ENCODE measurements at places on chromosomes 5 and 9.

GRCh38 chr5:130992095-130992494 is 173.0 kb downstream of the HINT1 start:
- DNase-seq: no peak

DNA sequence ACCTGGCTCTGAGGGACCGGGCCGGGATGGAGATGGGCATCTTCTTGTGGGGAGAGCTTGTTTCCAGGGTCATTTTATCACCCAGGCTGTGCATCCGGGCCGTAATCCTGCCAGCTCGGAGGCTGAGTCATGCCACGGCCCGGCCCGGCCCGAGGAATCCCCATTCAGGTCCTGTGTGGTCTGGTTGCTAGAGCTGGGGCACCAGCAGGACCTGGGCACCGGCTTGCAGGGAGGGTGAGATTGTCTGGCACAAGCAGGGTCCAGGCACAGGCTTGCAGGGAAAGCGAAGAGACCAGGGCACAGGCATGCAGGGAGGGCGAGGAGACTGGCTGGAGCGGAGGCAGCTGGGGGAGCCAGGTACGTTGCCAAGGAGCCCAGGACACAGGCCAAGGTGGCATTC is 106.8 kb downstream of the RXRA start:
- DNase-seq: no peak

DNA sequence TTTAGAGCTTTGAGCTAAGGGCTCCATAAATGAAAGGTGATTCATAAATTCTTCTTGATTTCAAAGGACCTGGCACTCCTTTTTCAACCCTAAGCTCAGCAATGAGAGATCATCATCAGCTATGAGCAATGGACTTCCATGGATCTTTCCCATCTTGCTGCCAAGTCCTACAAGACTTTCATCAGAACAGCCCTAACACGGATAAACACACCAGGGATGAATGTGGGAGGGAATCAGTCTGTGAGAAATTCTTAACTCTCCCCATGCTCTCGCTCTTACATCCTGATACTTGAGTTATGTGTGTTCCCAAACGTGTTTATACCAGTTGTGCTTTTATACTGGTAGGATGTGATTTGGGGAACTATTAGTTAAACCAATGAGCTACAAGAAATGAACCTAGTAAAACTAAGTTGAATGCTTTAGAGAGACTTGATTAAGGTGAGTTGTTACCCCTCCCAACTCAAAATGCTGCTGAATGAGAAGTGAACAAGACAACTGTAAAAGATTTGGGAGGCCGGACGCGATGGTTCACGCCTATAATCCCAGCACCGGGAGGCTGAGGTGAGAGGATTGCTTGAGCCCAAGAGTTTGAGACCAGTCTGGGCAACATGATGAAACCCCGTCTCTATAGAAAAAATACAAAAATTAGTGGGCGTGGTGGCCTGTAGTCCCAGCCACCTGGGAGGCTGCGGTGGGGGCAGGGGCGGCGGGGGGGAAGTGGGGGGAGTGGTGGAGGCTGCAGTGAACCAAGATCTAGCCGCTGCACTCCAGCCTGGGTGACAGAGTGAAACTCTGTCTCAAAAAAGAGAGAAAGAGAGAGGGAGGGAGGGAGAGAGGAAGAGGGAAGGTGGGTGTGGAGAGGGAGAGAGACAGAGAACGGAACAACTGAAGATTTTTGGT is 5.2 kb upstream of the RPL26L1 start:
- DNase-seq: no peak

DNA sequence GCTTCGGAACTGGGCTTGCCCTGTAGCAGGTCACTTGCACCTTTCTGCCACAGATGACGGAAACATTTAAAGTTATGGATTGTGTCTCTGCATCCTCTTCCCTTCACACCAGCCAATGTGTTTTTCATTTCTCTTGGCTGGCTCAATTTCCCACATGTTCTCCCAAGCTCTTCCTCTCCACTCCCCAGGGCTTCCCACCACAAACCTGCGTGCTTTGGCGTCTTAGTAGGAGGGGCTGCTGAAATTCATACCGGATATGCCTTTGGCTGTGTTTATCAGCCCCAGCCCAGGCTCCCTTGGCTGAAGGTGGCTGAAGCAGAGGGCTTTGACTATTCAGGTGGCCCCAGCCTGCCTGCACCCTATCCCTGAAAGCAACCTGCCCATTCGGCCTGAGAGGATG is 32.1 kb downstream of the ADRB2 start:
- DNase-seq: no peak

DNA sequence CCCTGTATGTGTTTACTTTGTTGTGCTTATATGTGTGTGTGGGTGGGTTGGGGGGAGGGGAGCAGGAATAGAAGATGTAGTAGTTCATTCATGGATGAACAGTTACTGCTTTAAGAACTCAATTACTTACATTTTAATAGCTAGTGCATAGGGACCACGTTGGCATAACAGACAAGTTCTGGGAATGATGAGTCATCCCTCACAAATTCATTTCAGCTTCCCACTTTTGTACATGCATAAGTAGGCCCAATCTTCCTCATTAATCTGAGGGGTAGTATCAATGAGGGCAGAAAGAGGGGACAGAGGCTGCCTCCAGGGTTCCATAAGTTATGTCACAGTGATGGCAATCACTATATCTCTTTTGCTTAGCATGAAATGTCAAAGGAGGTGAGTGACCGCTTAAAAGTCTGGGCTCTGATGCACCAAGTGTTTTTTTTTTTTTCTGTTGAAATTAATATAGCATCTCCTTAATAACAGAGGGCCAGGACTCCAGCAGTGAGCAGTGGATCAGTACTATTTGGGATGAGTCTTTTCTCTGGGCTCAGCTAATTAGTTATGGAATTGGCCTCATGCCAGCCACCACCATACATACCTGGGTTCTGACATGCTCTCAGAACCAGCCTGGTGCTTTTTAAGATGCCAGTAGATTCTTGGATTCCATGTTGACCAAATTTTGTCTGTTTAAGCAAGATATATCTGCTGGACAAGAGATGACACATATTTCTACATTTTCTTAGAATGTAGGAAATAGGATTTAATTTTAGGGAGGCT is 37.1 kb downstream of the PRDM6 start:
- DNase-seq: no peak

GRCh38 chr5:111676926-111677415 is 80.0 kb downstream of the NREP start:
- no peak for DNase-seq

DNA sequence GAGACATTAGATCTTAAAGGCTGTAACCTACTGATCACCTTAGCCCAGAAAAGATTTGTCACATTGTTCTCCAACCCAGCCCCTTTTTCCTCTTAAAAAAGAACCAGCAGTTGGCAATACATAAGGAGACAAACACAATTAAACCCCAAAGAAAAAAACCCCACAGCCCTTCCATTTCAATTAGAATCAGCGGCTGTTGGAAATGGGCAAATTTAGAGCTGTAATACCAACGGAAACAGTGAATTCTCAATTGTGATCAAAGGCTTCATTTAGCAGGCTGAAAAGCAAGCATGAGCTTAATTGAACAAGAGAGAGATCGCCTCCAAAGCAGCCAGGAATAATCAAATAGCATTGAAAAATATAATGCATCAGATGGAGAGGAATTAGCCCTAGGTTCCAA is 153.6 kb downstream of the FAM114A2 start:
- no peak for DNase-seq

- no peak for DNase-seq
Measured at GRCh38 chr5:63262185-63262981, 683.8 kb downstream of the LRRC70 start.

DNA sequence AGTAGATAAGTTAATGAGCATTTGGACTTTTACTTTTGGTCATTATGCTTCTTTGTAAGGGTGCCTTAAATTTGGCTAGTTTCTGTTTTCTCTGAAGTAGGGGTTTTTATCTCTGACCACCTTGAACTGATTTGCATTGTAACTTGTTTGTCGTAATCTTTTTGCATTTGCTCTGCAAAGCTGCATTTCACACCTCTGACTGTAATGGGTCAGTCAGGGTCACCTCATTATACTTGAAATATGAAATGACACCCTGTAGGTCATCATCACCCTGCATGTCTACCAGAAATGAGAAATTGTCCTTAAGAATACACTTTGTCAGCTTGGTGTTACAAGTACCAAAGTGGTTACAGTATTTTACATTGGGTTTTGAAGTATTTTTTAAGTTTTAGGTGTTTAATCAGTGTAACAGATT is 74.0 kb downstream of the KCNN2 start:
- DNase-seq: no peak

DNA sequence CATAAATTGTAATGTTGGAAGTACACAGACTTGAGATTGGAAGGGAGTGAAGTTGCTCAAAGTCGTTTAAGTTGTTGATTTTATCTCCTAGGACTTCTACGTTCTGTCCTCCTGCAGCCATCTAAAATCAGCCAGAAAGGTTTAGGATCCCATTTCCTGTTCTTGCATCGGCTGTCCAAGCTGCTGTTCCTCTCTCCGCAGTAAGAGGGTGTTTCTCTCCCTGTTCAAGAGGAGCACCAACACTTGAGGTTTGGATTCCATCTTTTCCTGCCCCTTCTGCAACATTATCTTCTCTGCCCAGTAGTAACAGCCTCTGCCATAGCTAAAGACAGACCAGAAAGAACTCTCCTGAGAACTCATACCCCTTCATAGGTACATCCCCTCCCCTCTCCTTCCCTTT is 373.4 kb downstream of the GADD45G start:
- DNase-seq: no peak

DNA sequence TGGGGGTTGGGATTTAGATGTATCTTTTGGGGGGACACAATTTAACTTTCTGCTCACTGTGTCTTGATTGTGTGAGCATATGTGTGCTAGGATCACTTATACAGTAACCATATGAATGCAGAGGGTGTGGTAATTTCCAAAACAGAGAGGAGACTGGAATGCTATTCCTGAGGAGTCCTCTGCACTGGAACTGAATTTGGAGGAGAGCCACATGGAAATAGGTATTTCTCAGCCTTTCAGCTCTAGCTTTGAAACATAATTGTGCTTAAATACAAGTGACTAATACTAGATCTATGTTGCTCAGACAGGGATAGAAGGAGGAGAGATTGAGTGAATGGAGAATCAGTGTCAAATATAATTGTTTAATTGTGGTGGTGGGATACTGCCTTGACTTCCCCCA is 45.5 kb downstream of the FOCAD start:
- no peak for DNase-seq

DNA sequence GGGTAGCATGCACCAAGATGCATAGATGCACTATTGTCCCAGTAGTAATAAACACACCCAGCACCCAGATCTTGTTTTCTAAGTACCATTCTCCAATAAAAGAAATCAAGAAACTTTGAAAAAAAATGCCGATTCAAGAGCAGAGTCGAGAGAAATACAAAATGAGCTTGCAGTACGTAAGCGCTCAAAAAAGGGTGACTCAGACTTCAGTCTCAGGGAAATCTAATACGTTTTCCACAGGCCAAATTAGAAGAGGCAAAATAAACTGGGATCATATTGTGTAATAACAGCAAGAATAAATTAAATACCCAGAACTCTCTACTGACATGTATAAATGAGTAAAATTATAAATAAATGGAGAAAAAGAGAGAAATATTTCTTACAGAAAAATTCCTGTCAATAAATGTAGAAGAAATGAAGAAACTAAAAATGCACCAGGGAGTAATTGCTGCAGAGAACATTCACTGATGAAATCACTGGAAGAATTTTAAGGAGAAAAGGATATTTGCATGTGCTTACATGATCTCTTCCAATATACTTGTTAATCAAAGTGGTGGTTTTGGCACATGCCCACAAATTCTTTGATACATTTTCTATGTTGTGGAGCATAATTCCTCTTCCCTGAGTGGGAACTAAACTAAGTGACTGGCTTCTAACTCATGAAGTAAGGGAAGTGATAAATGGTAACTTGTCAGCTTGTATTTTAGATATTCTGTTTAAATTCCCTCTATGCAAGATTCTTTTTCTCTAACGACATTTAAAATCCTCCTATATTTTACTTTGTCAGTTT is 567.6 kb upstream of the ADAMTS16 start:
- no peak for DNase-seq

DNA sequence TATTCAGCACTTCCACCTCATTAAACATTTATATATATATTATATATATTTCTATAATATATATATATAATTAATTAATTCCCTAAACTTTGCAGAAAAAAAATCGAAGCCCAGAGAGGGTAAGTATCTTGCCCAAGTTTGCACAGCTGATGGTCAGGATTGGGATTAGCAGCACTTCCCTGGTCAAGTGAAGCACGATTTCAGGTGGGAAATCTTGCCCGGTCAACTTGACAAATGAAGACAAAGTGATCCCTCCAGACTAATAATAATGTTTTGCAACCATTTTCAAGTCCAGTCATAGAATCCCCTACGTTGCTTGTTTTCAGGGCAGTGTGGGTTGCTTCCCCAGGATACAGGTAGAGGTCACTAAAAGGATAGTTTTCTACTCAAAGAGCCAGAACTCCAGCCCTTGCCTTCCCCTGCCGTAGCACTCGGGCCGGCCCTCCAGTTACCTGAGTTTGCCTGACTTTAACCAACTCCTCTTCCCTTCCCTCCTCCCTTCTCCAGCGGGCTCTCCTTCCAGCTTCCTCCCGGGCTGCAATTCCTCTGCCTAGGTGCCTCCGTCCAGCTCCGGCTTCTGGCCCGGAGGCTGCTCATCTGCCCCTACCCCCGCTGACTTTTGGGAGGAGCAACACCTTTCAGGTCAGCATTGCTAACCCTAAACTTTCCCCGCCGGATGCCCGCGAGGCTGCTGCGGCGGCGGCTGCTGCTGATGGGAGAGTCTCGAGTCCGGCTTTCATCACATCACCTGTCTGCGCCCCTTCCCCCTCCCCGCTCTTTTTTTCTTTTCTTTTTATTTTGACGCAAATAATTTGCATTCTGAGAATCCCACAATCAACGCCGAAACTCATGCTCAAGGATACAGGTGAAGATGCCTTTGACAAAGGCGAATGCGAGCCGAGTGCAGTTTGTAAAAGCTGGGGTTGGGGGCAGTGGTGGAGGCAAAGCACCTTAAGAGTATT is 930 bp downstream of the PRLR start:
- DNase-seq: no peak

GRCh38 chr9:16515207-16515606 is 355.3 kb downstream of the BNC2 start:
- DNase-seq: no peak

DNA sequence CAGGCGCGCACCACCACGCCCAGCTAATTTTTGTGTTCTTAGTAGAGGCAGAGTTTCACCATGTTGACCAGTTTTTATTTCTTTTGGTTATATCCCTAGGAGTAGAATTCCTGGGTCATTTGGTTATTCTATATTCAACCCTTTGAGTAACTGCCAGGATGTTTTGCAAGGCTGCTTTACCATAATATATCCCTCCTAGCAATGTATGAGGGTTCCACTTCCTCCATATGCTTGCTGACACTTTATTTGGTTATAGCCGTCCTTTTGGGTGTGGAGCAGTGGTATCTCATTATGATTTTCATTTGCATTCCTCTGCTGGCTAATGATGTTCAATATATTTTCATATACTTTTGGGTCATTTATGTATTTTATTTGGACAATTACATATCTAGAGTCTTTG is 81.2 kb downstream of the RAB24 start:
- DNase-seq: no peak

GRCh38 chr5:140248414-140248813 is 54.5 kb downstream of the PFDN1 start:
- no peak for DNase-seq

DNA sequence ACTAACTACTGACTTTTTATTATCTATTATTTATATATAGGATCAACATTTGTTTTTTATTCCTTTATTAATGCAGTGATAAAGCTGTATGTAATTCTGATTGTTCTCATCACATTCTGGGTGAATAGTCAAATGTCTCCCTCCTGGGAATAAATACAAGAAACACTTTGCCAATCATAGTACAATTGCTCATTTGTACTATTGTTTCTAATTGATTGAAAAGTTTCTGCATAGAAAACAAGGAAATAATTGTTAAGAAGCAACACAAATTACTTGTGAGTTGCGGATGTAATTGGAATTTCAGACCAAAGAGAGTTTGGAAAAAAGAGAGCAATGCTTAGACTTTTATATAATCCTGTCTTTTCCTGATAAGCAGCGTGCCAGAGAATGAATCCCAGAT is 1013.9 kb downstream of the EFNA5 start:
- no peak for DNase-seq

All from KG1 (cell line).